ENCODE measurements at places on chromosomes 4 and X.

GRCh38 chr4:177263818-177264217 is 45.9 kb upstream of the NEIL3 start:
- DNase-seq: no peak

- DNase-seq: no peak
Measured at GRCh38 chr4:154344686-154345085, 146.9 kb downstream of the DCHS2 start.

- no peak for DNase-seq
Measured at GRCh38 chrX:133781174-133781573, 204.2 kb downstream of the GPC3 start.

- DNase-seq: no peak
Measured at GRCh38 chr4:175951794-175952193, 113.8 kb upstream of the WDR17 start.

- no peak for DNase-seq
Measured at GRCh38 chr4:141731481-141731880, 95.1 kb downstream of the IL15 start.

GRCh38 chr4:11650801-11651596 is 222.3 kb upstream of the HS3ST1 start:
- DNase-seq: no peak

DNA sequence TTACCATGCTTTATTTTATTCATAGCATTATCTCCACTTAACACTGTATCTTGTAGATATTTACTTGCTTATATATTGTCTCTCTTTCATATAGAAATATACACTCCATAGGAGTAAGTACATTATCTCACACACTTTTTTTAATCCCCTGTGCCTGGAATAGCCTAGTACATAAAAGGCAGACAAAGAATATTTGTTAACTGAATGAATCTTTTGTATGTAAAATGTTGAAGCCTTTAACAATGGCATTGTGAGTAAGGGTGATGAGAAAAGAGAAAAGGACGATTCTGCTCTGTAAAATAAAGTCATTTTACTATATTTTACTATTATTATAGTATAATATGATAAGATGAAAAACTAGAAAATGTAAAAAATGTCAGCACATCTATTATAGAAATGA is 97.7 kb upstream of the PDHA2 start:
- DNase-seq: no peak

GRCh38 chrX:73758250-73758649 is 195.3 kb downstream of the CHIC1 start:
- no peak for DNase-seq

- no peak for DNase-seq
Measured at GRCh38 chr4:7998447-7998846, 58.8 kb upstream of the AFAP1 start.

DNA sequence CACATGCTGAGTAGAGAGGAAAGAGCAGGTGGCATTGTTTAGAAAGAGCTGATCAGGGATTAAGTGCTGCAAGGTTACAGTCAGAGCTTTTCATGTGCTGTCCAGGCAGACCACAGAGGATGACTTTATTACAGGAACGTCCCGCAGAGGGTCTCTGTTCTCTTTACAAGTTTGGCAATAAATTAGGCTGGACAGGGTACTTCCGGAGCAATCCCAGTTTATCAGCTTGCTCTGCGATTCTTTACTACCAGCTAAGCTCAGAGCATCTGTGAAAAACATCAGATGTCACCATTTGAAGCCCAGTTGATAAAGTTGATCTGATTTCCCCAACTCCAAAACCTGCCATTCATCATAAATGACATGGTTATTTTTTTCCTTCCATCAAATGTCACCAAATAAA is 633.1 kb downstream of the NLGN4X start:
- DNase-seq: no peak

GRCh38 chrX:65745427-65745826 is 78.0 kb downstream of the MSN start:
- DNase-seq: no peak

DNA sequence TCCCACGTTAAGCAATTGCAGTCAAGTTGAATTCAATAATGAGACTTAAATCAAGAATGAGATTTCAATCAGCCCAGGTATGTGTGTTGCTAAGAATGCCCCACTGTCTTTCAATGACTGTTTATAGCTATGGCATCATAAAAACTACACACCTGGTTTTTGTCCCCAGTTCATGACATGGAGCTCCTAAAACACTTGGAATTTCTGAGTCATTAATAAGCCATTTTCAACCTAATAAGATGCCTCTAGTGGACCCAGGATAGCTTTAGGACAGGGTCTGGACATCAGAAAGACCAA is 72.7 kb upstream of the STS start:
- DNase-seq: no peak

GRCh38 chr4:41268721-41269517 is 12.2 kb downstream of the UCHL1 start:
- DNase-seq: no peak

DNA sequence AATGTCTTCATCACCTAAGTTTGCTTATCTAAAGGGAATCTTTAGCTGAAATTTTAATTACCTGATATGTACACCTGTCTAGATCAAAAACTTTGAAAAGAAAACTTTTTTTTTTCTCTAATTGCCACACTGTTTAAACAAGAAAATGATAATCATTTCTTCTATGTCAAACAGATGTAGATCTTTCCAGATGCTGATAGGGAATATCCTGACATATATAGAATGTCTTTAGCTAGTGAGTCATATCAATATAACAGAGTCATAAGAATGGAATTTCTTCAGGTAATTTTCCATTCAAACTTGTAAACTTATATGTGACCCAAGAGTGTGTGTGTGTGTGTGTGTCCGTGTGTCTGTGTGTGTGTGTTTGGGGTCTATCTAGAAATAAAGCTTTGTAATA is 271.9 kb downstream of the GPM6A start:
- no peak for DNase-seq

GRCh38 chr4:45119376-45119775 is 393.0 kb upstream of the GNPDA2 start:
- no peak for DNase-seq

DNA sequence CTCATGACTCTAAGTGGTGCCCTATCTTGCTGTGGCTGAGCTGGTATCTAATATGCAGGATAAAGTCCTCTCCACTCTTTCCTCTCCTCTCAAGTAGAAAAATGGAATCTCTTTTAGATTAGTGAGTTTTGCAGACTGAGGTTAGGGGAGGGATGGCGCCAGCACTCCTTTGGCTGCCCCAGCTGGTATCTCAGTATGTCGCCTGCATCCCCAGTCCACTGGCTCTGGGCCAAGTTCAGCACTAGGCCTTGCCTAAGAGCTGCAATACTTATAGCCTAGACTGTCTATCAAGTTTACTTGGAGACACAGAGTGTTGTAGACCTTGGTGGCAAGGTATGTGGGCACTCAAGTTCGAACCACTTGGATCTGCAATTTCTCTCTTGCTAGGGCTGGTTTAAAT is 351.3 kb downstream of the NAP1L3 start:
- DNase-seq: no peak

GRCh38 chr4:151048913-151049312 is 33.8 kb upstream of the LRBA start:
- DNase-seq: no peak

DNA sequence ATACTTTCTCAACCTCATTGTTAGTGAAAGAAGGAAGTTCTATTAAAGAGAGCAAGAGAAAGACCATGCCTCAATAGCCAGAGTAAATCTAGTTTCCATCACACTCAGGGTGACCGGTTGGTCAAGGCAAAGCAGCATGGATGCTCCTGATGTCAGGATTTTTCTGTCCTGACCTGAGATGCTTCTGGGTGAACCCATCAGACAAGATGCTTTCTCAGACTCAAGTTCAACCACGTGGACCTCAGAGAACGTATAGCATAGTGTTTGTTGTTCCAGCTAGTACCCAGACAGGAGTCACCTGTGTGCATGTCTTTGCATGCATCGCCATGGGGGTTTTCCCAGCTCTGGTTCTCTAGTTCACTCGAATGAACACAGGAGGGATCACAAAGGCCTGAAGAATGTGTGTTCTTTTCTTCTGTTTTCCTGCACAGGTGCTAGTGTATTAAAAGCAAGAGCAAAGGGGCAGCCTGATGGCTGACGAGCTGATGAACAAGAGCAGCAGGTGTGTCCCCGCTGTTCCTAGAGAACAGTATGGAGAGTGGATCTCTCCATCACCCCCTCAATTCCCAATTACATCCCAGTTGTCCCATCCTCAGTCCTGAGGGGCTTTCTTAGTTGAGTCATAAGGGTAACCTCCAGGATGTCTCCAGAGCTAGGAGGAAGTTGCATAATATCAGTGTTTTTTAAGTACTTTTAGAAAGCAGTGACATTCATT is 110.5 kb upstream of the ENPP6 start:
- DNase-seq: no peak
